Stimulated activated naive B cell treated with anti-CD40 and anti-IgM and Interleukin-4, amounts not matched to agents 10 μg/mL and 1 μg/mL and 100 μg/mL, for 72 hours (primary cell): ENCODE measurements at places on chromosomes 16 and 17.

GRCh38 chr16:28180655-28181460 is 30.9 kb downstream of the XPO6 start:
- DNase-seq, result peak; percentile 59

GRCh38 chr16:84226026-84226425 is 13.8 kb downstream of the KCNG4 start:
- no peak for DNase-seq

- no peak for DNase-seq
Observed at GRCh38 chr17:10743316-10744009, 13.6 kb upstream of the TMEM220 start.

GRCh38 chr17:36900160-36900512 is 37.1 kb upstream of the LHX1 start:
- no peak for DNase-seq

- no peak for DNase-seq
Observed at GRCh38 chr17:71180801-71181385, 939.9 kb upstream of the SOX9 start.

- no peak for DNase-seq
Observed at GRCh38 chr17:10775058-10775457, 28.8 kb downstream of the TMEM238L start.

GRCh38 chr17:46822388-46822921 is 4.0 kb upstream of the WNT3 start:
- DNase-seq, result no peak

DNA sequence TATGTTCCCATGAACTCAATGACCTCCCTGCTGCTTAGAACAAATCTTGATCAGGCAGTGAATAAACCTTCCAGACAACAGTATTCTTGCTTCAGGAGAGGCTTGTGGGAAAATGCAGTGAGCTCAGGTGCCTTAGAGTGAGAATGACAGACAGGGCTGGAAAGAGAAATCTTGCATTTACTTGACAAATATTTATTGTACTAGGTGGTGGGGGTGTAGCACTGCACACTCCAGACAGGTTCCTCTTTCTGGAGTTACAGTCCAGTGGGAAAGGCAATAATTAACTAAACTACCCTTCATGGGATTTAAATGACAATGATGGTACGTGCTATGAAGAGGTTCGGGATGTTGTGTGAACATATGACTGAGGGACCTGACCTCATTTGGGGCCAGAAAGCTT is 182.9 kb downstream of the SHISA9 start:
- DNase-seq, result no peak

- DNase-seq, result no peak
Observed at GRCh38 chr16:60608971-60609370, 1427.3 kb downstream of the CDH8 start.

DNA sequence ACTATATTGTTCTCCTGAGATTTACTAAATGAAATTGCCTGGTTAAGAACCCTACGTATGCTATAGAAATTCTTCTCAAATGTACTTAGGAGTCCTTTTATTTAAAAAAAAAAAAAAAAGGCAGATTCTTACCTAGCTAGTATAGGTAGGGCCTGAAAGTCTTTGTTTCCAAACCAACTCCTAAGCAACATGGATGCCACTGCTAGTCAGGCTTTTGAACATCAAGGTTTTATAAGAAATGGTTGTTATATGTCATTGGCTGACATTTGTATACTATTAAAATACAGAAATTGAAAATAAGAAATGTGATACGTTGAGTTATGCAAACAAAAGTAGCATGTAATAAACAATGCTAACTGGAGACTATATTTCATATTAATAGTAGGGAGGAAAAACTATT is 1.2 kb downstream of the EVI2A start:
- DNase-seq, result no peak

GRCh38 chr17:80616705-80617104 is 72.1 kb downstream of the RPTOR start:
- no peak for DNase-seq

DNA sequence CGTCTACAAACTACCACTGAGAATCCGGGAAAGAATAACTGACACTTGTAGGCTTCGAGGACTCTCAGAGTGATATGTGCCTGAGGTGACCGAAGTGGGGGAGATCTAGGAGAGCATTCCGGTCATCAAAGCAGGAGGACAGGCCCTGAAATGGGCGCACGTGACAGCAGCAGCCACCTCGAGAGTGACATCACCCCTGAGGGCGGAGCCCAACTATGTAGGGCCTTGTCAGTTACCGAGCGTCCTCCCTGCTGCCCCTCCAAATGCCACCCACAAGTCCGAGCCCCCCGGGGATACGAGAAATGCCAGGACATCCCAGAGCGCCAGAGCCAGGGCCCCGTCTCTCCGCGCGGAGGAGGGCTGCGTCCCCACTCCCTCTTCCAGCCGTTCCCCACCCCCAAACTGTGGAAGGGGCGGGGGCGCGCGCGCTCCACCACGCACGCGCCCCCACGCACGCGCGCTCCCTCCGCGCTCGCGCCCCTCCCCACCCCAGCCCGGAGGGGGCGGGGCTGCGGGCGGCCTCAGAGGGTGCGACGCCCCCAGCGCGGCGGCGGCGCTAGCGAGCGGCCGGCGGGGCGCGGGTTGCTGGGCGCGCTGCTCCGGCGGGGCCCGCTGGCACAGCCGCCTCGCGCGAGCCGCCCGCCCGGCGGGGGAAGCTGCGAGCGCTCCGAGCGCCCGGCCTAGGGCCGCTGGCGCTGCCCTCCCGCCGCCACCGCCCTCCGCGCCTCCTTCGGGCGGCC is at the start of gene TANC2:
Gene TANC2, plus strand, starts transcription at position 550 of the 740 bp plus-strand sequence. CDS start 43,325 bp downstream, outside the sequence.
- DNase-seq, result peak; percentile 58

- peak; percentile 23 for DNase-seq
Observed at GRCh38 chr16:71542377-71542776, 16.2 kb downstream of the CHST4 start.
